Inflammatory macrophage (primary cell): ENCODE measurements at places on chromosomes 6 and 20.
A peak's percentile ranks its signal among the peaks of the same experiment; 100 is the strongest.

- DNase-seq = no peak
Observed at GRCh38 chr6:56223995-56224394, 23.4 kb downstream of the COL21A1 start.

DNA sequence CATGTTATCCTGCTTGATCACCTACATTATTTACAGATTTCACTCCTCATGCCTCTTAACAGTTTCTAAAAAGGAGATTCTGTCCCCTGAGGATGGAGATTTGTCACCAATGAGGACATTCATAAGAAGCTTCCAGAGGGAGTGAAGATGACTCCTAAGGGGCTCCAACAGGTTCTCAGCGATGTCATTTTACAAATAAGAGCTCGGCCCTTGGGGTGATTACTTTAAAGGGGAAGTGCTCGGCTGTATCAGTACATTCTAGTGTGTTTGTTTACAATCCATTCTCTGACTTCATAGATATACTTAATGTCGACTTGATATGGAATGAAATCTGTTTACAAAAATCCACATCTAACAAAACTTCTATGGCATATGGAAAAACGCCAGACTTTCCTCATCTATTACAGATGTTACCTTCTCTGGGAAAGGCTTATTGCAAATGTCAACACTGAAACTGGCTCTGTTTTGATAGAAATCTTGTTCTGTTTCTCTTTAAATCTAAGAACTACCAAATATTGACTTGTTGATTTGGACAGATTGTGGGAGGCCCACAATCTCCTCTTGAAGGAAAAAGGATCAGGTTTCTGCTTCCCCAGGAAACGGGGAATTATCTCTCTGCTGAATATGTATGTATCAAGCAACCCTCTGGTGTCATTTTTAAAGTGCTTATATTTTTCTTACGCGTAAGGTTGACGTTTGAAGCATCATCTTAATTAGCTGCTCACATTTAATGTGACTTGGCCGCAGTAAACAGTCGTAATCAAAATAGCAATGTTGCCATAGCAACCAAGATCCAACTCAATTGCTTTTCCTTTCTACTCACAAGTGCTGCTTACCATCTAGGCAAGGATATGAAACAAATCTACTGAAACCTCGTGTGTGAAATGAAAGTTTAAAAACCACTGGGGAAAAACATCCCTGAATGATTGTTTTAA, 95.7 kb downstream of the SHLD1 start:
- DNase-seq = no peak

DNA sequence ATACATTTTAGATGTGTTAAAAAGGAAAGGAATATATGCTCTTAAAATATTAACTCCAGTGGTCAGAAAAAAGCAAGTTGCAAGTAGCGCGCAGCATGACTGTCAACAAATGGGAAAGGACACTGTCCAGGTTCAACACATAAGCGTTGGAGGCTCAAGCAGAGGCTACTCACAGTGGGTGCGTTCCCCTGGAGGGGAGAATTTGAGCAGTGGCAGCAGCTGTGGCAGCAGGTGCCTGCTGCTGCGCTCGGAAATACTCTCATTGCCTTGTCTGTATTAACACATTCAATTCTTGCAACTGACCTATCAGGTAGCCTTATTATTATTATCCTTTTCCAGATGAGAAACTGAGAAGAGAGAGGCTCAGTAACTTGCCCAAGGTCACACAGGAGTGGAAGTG, 21.9 kb upstream of the CCN6 start:
- no peak for DNase-seq

- no peak for DNase-seq
Observed at GRCh38 chr6:154991207-154991606, 3.9 kb upstream of the TIAM2 start.

DNA sequence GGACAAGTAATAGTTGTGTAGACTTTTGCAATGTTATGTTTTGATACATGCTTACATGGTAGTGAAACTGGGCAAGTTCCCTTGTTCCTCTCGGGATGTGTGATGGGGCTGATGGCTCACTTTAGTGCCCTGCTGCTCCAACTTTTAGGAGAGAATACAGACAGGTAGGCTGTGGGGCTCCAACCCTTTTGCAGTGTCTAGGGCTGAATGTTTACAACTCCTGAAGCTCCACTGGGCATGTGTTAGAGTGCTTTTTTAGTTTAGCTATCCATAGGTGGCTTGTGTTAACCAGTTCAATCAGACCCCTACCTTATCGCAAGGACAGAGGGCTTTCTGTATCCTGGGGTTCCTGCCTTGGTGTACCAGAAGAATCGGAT, 33.8 kb downstream of the SERPINB6 start:
- DNase-seq = no peak

GRCh38 chr6:16414205-16414604, 175.8 kb downstream of the GMPR start:
- no peak for DNase-seq

GRCh38 chr6:119446609-119447008, 97.0 kb upstream of the MAN1A1 start:
- peak; percentile 25 for DNase-seq

DNA sequence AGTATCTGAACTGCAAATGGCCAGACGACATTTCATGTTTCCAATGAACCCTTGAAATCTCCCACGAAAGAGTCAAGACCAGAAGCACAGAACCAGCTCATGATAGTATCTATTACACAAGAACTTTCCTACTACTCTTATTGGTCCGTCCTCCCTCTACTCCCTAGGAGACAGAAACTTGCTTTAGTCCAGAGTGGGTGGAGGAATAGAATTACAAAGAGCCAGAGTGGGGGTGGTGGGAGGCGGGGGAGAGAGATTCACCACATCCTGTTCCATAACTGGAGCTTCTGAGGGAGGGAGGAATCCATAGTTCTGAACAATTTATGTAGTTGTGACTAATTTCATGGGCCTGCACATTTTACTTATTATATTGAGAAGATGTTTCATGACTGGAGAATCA, 18.5 kb upstream of the WFDC10A start:
- DNase-seq = peak; percentile 77

GRCh38 chr6:46235242-46235641, 64.5 kb upstream of the ENPP5 start:
- no peak for DNase-seq

- DNase-seq = no peak
Observed at GRCh38 chr6:34638834-34639736, 57.5 kb downstream of the ILRUN start.

- DNase-seq = no peak
Observed at GRCh38 chr6:41711323-41712038, 23.9 kb downstream of the TFEB start.

GRCh38 chr6:8814440-8815000, 379.2 kb upstream of the SLC35B3 start:
- no peak for DNase-seq

DNA sequence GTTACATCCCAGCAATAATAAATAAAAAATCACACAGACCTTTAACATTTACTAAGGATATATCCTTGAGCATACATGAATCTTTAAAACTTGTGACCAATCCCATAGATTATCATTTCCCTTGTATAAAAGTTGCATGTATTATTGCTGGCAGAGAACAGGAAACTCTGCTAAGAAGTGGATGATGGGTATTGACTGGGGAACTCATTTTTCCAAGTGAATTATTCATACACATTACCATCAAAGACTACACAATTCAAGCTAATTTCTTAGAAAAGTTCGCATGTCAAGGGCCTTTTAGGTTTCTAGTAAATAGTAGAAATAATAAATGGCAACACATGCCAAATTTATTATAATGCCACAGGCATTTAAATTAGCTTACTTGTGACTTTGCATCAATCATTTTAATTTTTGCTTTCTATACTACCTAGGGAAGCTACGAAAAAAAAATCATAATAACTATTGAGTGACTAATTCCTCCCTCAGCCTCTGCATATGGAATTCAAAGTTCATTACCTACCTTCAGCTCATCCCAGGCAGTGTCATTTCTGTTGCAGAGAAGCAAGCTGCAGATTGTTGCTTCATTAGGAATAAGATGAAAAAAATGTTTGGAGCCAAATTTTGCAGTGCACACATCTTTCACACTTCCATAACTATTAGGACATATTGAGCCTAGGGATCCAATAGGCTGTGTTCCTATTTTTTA, 25.8 kb downstream of the MKKS start:
- no peak for DNase-seq

GRCh38 chr6:40743226-40743625, 156.1 kb upstream of the LRFN2 start:
- DNase-seq = no peak

- no peak for DNase-seq
Observed at GRCh38 chr6:112443179-112444065, 96.3 kb downstream of the RFPL4B start.

- DNase-seq = no peak
Observed at GRCh38 chr6:161356167-161356854, 82.5 kb upstream of the AGPAT4 start.

DNA sequence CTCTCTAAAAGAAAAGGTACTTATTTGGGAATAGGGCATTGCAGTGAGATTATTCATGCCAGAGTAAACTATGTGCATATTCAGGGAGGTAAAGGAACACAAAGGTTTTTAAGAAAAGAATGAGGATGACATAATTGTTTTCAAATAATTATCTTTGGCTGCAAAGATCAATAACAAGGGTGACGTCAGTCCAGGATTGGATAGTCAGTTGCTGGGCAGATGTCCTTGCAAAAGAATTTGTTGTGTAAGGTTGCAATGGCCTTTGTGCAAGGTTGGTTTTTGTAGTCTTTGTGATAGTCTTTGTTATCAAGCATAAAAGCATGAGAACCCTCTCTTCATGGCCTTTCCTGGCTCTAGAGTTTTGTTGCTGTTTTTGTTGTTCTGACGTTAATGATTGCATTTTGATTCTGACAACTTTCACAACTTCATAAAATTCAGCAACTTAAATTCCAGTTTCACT, 17.7 kb downstream of the LOC128125822 start:
- DNase-seq = no peak

- DNase-seq = no peak
Observed at GRCh38 chr6:92176666-92177065, 1242.7 kb downstream of the EPHA7 start.
